ENCODE measurements at places on chromosomes 16 and 17.

- DNase-seq, result no peak
These were observed 7.0 kb downstream of the CASKIN1 start for GRCh38 chr16:2189252-2189893.

- no peak for DNase-seq
These were observed 4.5 kb upstream of the MEIOB start for GRCh38 chr16:1876468-1876867.

GRCh38 chr17:77377710-77378235, 237.0 kb downstream of the SEC14L1 start:
- no peak for DNase-seq

- no peak for DNase-seq
These were observed at the start of gene ABCA9 for GRCh38 chr17:69060822-69061221. ABCA9 (minus strand) TSS chr17:69060927; CDS start chr17:69051126, 9,801 bp downstream.

- no peak for DNase-seq
These were observed 32.2 kb upstream of the ETV4 start for GRCh38 chr17:43578404-43578698.

GRCh38 chr16:55126456-55126855, 195.8 kb downstream of the IRX5 start:
- no peak for DNase-seq

DNA sequence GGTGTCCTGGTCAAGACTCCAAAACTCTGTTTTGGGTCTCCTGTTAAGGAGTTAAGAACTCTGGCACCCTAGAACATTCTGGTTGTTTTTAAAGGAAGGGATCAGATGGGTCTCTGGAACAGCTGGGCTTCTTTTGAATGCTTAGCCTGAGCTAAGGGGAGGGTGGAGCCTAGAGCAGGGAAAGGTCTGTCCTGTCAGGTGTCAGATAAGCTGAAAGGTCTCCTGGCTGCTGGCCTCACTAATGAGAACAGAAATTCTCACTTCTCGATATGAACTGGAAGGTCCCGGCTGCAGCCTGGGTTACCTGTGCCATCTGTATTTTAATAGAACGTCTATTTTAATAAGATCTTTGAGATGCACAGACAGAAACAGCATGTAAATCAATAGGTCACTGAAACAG, 69.0 kb downstream of the RAP1GAP2 start:
- DNase-seq, result no peak

DNA sequence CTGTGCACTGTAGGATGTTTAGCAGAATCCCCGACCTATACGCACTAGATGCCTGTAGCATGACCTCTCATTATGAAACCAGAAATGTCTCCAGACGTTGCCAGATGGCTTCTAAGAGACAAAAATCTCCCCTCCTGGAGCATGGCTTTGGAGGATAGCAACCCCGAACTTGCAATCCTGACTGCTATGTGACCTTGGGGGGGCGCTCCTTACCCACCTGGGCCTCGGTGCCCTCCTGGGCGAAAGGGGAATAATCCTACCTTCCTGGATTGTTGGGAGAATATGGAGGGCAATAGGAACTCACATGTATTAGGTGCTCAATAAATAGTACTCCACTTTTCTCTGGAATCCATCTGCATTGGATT, 8.1 kb downstream of the MRM1 start:
- no peak for DNase-seq

GRCh38 chr16:87016046-87017035, 300.9 kb downstream of the C16orf95 start:
- no peak for DNase-seq

- no peak for DNase-seq
These were observed 4.3 kb downstream of the USP32 start for GRCh38 chr17:60387666-60388065.

DNA sequence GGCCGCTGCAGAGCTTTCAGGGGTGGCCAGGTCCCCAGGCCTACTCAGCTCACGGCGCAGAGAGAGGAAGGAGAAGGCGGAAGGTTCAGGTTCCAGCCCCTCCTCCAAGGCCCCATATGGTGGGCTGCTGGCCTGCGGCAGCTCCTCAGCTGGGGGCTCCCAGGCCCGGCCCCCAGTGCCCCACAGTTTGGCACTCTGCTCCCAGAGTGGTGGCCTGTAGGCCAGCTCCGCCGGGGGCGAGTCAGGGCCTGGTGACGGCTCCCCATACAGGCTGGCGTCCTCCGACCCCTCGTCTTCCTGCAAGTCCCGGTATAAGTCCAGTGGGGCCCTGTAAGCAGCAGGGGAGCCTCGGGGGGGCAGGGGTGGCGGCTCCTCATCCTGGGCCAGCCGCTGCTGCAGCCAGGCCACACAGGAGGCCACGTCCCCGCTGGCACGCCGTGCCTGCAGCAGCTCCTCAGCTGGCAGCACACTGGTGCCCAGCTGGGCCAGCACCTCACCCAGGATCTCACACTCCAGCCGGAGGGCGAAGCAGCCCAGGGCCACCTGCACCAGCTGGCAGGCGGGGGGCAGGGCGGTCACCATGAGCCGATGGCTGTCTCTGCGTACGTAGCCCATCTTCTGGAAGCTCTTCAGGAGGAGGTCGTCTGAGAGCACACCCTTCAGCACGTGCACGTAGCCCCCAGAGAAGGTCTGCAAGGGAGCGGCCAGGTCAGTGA, 3.7 kb downstream of the SPATA2L start:
- DNase-seq, result no peak

DNA sequence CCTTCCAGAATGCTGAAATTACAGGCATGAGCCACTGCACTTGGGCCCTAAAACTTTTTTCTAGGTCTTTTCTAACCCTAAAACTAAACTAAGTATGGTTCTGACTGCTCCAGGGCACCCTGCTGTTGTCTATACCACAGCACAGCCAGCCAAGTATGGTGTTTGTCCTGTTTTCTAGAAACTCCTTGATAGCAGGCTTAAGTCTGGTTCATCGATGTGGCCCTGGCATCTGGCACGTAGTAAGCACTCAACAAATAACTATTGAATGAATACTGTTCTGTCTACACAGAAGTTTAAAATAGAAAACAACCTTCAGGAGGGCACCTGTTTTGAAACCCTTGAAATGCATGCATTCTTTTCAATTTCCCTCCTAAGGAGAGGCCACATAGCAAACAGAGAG, 44.5 kb upstream of the AKAP1 start:
- no peak for DNase-seq

DNA sequence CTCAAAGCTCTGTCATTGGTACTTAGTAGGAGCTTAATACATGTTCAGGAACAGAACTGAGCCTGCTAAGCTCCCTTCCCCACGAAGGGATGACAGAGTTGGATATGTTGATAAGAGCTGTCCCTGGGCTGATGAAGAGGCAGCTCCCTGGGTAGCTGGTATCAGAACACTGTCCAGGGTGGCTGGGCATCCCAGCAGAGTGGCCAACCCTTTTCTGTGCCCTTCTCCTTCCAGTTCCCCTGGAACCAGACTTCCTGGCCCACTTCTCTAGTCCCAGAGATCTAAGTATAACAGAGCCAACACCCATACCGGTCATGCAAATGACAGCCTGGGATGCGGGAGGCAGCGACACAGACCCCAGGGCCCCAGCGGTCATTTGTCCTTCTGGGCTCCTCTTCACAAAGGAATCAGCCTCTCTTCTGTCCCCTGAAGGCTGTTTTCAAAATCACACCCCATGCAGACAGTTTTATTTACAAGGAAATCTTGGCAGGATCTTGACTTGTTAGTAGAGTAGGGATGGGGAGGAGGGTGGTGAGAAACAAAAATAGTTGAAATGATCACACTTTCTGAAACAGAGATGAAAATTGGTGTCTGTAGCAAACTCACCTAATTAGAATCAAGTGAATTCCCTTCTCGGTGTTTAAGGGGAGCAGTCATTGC, 1.4 kb upstream of the RHBDL3 start:
- DNase-seq, result no peak

- DNase-seq, result peak; percentile 89
These were observed 8.4 kb upstream of the PLK1 start for GRCh38 chr16:23670137-23670776.

- DNase-seq, result peak; percentile 25
These were observed 76.0 kb downstream of the ZNF778 start for GRCh38 chr16:89293276-89294143.

GRCh38 chr16:2432801-2433505, 3.7 kb downstream of the CCNF start:
- peak; percentile 29 for DNase-seq

DNA sequence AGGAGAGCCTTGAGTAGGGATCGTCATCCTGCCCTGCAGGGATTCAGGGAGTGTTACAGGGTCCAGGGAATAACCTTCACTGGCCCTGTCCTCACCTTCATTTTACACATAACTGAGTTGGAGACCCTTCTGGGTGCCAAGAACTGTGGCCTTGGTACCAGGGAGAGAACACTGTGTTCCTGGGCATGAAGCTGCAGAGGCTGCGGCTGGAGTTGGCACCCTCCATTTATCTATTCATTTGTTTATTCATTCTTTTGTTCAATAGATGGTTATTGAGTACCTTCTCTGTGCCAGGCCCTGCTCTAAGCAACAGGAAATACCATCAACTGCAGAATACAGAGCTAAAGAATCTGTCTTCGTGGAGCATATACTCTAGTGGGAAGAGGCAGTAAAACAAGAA, 6.7 kb downstream of the ABCC3 start:
- DNase-seq, result no peak

GRCh38 chr16:30470632-30470995, 1.9 kb upstream of the ITGAL start:
- DNase-seq, result no peak

- peak; percentile 100 for DNase-seq
These were observed 164.5 kb downstream of the PRKCA start for GRCh38 chr17:66466840-66467367.

Measured in ELR (cell line).